Epithelial cell of esophagus (primary cell): ENCODE measurements at places on chromosomes 11 and 22.

DNA sequence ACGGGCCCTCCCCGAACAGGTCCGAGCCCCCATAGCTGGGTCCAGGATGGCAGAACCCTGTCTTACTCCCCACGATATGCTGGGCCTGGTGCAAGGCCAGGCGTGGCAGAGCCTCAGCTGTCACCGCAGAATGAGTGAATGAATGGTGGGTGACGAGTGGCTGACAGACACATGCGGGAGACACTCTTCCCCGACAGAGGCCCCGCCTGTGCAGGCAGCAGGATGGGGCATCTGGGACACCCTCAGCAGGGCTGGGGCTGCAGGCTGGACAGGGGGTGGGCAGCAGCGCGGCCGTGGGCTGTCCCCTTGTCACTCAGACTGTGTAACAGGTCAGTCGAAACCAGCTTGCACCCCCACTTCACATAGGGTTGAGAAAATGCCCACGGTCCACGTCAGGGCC, 18.0 kb downstream of the WNT7B start:
- DNase-seq: no peak

DNA sequence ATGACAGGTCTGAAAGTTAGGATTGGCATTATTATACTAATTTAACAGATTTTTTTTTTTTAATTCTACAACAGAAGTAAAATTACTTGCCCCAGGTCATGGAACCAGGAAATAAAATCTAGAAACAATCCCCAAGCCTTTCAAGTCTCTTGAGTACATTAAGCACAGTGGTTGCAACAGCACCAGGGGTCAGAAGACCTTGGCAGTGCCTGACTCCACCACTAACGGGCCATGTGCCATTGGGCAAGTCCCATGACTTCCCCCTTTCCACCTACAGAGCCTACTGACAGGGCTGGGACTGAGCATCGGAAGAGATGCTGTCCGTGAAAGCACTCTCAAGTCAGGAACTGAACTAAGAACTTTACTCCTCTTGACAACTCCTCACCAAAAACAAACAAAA, 98.6 kb upstream of the AKIP1 start:
- DNase-seq: peak; percentile 42

- no peak for DNase-seq
These were observed 15.5 kb downstream of the TREH start for GRCh38 chr11:118663902-118664301.

DNA sequence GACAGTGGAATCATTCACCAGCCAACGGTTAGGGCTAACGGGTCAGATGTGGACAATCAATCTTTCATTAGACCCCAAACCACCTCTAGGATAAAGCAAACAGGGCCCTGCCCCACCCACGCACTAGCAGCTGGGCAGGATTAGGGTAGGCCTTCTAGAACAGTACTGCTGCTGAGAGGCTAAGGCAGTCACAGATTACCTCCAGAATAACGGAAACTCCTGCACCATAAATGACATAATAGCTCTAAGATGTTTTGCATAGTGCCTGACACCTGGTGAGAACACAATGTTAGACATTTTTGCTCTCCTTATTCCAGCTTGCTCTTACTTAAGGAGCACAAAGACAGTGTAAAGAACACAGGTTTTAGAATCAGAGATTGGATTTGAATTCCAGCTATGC, 1.8 kb downstream of the SYTL2 start:
- DNase-seq: no peak

GRCh38 chr22:23239429-23239828, 59.1 kb downstream of the BCR start:
- no peak for DNase-seq
